ENCODE measurements at places on chromosomes 16 and 17. TPM values are rescaled to one million over a fixed set of nuclear protein-coding genes. Genes with fewer than 3 reads are reported as not detected.

DNA sequence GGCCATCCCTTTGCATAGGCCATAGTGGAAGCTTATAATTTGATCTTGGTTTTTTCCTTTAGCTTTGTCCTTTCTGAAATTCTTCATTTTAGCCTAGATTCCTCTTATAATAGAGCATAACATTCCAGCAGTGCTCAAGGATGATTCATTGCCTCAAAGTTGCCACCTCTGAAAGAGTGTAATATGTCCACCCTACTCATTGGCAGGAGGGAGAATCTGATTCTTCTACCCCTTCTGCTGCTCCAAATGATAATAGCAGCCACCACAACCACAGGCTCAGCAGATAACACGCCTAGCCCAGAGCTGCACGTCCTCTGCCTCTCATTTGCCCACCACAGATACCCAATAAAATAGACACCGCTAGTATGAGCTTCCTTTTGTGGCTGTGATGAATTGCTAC, 337.4 kb upstream of the HSBP1 start:
- DNase-seq = no peak

GRCh38 chr16:49720225-49720624, 135.7 kb downstream of the ZNF423 start:
- DNase-seq = no peak

CLEC3A gene
- total RNA-seq = 10.9 TPM

C17orf78 gene
- total RNA-seq = not detected

- no peak for DNase-seq
Observed at GRCh38 chr16:68492151-68492542, 43.8 kb upstream of the SMPD3 start.

DNA sequence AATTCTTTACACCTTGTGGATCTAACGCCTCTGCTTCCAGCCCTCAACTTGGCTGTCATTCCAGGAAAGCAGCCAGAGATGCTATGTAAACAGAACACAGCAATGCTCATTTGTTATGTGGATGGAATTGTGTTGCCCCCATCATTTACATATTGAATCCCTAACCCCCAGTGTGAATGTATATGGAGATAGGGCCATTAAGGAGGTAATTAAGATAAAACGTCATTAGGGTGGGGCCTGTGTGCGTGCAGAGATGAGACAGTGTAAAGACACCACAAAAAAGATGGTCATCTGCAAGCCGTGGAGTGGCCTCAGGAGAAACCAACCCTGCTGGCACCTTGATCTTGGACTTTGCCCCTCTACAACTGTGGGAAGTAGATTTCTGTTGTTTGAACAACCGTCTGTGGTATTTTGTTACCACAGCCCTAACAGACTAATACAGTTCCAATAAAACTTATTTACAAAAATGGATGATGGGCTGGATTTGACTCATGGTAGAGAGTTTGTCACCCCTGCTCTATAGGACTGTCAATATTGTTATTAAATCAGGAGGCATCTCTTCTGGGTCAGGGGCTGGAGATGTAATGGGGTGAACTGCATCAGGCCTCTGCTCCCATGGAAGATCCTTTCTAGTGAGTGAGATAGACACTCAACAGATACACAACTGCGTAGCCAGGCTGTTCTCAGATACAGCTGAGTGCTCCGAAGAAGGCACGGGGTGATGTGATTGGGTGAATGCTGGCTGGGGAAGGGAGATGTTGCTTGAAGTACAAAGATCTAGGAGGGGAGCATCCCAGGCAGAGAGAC, 339.0 kb downstream of the SNX29 start:
- no peak for DNase-seq

DNA sequence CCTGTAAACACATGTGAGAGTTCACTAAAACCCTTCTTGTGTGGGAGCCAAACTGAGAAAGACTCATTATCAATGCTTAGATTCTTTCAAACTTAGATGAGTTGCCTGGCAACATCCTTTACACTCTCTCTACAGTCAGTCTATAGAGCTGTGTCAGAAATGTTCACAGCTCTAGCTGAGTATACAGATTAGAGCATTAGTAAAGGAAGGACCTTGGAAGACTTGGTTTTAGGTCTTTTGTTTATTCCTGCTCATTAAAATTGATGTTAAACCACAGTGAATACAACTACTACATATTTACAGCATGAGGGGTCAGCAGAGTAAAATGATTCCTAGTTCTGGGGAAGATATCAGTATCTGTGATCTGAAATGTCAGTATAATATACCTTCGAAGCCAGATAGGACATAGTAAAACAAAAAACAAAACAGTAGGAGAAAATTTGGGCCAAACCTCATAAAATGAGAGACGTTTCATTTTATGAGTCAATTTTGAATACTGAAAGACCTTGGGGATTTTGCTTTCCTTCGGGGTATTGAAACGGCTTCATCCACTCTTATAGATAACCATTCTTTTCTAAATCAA, 186.0 kb downstream of the TANC2 start:
- DNase-seq = no peak

DNA sequence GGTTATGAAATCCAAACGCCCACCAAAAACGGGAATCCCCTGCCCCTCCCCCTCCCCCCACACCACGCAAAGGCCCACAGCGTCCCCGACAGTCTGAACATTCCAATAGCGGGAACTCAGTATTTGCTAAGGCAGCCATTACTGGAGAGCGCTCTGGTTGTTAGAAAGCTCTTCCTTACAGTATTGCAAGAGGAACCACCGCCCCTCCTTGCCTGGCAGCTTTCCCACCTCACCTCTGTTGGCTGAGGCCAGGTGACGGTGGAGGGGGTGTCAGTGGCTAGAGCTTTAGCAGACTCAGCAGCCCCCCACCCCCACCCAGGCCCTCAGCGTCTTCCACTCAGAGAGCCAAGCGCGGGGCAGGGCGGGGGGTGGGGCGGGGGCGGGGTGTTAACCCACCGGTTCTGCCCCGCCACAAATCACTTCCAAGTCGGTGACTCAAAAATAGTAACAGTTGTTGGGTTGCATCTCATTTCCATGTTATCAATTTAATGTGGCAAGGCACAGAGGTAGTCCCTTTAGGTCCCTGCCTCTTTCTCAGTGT, 2.2 kb upstream of the PLEKHH3 start:
- DNase-seq = no peak

HSPB9 gene
- total RNA-seq = not detected

KRTAP9-1 gene
- total RNA-seq = not detected

- DNase-seq = no peak
Observed at GRCh38 chr16:88764913-88765349, 20.1 kb downstream of the PIEZO1 start.

GRCh38 chr16:74724820-74725549, 24.3 kb upstream of the MLKL start:
- peak; percentile 70 for DNase-seq

SLC16A6 gene
- total RNA-seq = 1.2 TPM

GRCh38 chr17:50624321-50624934, 10.3 kb upstream of the ABCC3 start:
- DNase-seq = no peak

DDX19B gene
- total RNA-seq = 17.8 TPM

GRCh38 chr16:86519649-86520316, 9.5 kb downstream of the FOXF1 start:
- peak; percentile 64 for DNase-seq

OTOP2 gene
- not detected for total RNA-seq

DNA sequence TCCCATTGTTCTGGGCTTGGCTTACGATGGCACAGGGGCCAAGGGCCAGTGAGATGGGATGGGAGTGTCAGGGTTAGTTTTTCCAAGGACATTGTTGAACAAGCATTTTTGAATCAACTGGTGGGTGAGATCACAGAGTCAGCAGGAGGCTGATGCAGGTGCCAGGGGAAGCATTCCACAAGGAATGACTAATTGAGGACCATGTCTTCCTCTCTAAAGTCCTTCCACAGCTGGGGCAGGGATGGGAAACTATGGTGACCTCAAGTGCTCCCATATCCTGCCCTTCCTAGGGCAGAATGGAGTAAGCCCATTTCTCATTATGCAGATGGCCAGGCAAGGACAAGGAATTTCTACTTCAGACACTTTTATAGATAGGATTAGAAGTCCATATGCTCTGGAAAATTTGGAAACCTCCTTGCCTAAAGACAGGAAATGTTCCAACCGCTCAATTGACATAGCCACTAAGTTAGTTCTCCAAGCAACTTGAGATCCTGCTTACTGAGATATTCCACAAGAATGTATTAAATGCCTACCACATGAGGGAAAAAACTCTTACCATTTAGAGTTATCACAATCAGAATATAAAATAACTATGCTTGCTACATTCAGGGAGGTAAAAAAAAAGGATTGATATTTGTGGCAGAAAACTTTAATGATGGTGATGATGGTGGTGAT, 21.2 kb upstream of the ENGASE start:
- DNase-seq = no peak

DNA sequence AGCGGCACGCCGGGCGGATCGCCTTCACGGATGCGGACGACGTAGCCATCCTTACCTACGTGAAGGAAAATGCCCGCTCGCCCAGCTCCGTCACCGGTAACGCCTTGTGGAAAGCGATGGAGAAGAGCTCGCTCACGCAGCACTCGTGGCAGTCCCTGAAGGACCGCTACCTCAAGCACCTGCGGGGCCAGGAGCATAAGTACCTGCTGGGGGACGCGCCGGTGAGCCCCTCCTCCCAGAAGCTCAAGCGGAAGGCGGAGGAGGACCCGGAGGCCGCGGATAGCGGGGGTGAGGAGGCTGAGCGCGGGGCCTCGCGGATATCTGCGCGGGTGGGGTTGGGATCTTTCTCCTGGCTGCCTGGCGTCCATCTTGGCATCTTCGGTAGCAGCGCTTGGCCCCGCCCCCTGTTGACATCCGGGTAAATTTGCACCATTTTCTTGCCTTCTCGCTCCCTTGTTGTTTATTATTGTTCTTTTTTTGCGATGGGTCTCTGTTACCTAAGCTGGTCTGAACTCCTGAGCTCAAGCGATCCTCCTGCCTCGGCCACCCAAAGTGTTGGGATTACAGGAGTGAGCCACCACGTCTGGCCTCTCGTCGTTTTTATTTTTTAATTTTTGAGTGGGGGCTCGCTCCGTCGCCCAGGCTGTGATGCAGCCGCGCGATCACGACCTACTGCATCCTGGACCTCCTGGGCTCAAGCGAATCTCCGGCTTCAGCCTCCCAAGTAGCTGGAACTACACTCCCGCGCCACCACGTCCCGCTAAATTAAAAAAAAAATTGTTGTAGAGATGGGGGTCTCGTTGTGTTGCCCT, 898 bp downstream of the TERF2IP start:
- peak; percentile 60 for DNase-seq

GRCh38 chr17:14580499-14580898, 279.6 kb downstream of the HS3ST3B1 start:
- DNase-seq = peak; percentile 13

DNA sequence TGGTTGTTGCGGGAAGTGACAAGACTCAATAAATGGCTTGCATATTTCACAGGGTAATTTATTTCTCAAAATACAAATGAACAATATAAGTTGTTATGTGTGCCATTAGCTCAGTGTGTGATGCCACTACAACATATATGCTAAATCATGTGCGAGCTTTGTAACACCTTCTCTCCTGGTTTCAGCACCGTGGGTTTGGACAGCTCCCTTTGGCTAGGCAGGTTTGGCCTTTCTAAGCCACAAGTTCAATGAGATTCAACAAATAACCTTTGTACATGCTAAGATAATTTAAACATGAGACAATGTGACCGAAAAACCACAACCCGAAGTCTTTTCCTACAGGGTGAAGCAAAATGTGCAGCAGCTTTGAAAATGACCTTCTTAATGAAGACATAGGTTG, 563.9 kb downstream of the TMEM114 start:
- DNase-seq = no peak

- DNase-seq = no peak
Observed at GRCh38 chr16:50267651-50268050, 1.3 kb downstream of the ADCY7 start.

DNA sequence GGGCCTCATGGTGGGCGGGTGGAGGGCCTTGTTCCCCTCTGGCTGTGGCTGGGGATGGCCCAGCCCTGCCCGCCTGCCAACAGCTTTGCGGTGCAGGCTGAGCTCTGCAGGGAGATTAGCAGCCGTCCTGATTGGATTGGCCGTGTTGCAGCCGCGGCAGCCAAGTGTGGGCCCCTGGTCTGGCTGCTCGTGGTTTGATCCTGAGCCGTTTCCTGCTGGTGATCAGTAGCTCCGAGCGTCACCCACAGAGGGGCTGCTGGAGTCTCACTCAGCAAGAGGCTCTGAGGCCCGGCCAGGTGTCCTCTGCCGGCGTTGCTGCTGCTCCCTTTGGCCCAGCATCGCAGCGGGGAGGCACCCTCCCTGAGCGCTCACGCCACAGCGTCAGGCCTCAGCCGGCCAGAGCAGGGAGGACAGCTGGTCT, 32.5 kb downstream of the BAIAP2 start:
- no peak for DNase-seq

GRCh38 chr16:31351246-31351941, 3.6 kb upstream of the ITGAX start:
- no peak for DNase-seq

KCNH6 gene
- total RNA-seq = not detected

GRCh38 chr17:41326173-41327145, 10.9 kb upstream of the KRTAP17-1 start:
- no peak for DNase-seq

DNA sequence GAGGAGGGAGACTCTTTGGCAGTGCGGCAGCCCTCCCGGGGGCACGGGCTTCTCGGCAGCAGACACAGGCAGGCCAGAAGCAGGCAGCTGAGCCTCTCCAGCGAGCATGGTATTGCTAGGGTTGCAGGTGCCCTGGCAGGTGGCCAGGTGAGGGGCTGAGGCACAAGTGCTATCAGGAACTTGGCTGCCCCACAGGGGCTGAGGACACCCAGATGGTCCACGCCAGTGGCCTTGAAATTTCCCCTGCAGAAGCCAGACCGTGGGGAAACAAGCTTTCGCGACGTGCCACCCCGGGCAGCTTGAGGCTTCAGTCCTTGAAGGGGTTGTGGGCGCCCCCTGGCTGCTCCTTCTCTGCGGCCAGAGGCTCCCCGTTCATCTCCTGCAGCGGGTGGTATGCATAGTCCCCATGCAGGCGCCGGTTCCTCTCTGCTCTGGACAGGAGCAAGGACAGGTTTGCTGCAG, 8.5 kb downstream of the NAGPA start:
- no peak for DNase-seq

NLRC5 gene
- 6.6 TPM for total RNA-seq

GRCh38 chr16:53901408-53901807, 197.5 kb downstream of the FTO start:
- no peak for DNase-seq

- no peak for DNase-seq
Observed at GRCh38 chr16:56695246-56695645, 13.0 kb downstream of the MT1X start.

GRCh38 chr17:81659038-81659437, 2.7 kb upstream of the PDE6G start:
- DNase-seq = no peak

ST6GALNAC2 gene
- not detected for total RNA-seq

DNA sequence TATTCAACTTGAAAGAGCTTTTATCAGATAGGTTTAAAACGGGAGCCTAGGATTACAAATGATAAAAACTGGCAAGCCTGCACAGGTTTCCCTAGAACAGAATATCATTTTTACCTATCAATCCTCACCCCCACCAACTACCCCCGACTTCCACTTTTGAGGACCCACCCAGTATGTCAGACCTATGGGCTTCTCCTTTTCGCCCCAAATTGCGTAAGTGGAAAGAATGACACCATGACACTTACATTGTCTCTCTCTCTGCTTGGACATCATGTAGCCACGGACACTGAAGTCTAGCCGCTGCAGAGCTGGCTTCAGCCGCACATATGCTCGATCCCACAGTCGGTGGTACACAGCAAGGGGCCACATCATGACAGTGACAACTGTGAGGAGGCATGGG, 7.4 kb upstream of the PSMC3IP start:
- no peak for DNase-seq

Data from H4 (cell line).